ENCODE measurements at places on chromosomes 6 and 20. TPM values are rescaled to one million over a fixed set of nuclear protein-coding genes. Genes with fewer than 3 reads are reported as not detected.

DNA sequence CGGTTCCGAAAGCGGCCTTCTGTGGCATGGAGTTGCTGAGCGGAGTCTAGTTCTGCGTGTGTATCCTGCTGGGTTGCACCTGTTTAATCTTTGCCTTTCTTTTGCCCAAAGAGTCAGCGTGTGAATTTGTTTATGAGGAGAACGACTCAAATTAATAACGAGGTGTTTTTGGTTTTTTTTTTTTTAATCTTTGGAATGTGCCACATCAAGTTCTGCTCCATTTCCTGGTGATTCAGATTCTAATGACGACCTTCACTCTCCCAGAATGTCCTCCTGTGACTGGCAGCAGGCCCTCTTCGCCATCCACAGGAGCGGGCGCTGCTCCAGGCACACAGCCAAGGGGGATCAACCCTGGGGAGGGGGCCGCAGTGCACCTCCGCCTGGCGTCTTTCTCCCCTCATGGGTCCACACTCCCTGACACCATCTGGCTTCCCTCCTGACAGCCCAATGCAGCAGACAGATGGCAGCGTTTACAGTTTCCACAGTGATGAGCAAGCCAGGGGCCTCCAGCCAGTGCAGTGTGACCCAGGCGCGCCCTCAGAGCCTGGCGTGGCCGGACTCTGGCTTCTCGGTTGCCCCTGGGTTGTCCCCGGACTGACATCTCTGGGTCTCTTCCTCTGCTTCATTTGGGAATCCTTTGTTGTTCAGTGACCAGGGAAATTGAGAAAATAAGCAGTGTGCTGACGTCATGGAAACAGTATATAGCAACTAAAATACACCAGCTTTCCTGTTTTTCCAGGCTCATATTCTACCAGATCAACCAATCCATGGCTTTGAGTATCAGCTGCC is 27.5 kb upstream of the AFDN start:
- no peak for DNase-seq

Gene CCN2
- 14.3 TPM for total RNA-seq

DNA sequence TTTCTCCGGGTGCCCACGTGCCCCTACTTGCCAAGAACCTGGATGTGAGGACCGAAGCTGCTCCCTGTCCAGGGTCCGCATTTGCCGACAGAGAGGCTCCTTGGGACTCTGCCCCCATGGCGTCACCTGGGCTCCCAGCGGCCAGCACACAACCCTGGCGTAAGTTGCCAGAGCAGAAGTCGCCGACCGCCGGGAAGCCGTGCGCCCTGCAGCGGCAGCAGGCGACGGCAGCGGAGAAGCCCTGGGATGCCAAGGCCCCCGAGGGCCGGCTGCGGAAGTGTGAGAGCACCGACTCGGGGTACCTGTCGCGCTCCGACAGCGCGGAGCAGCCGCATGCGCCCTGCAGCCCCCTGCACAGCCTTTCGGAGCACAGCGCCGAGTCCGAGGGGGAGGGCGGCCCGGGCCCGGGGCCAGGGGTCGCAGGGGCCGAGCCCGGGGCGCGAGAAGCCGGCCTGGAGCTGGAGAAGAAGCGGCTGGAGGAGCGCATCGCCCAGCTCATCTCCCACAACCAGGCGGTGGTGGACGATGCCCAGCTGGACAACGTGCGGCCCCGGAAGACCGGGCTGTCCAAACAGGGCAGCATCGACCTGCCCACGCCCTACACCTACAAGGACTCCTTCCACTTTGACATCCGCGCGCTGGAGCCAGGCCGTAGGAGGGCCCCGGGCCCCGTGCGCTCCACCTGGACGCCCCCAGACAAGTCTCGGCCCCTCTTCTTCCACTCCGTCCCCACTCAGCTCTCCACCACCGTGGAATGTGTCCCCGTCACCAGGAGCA is 28.3 kb downstream of the ZNF831 start:
- DNase-seq: no peak

- no peak for DNase-seq
Observed at GRCh38 chr6:82080767-82081166, 166.8 kb downstream of the IBTK start.

Gene TMEM200A
- total RNA-seq: 0.15 TPM
